NCI-H1436 (cell line): ENCODE measurements at places on chromosomes 16 and 17.

- DNase-seq = no peak
These were observed 46.1 kb downstream of the IRX3 start for GRCh38 chr16:54240271-54241129.

- DNase-seq = no peak
These were observed 160.5 kb upstream of the NOL11 start for GRCh38 chr17:67557052-67557845.

DNA sequence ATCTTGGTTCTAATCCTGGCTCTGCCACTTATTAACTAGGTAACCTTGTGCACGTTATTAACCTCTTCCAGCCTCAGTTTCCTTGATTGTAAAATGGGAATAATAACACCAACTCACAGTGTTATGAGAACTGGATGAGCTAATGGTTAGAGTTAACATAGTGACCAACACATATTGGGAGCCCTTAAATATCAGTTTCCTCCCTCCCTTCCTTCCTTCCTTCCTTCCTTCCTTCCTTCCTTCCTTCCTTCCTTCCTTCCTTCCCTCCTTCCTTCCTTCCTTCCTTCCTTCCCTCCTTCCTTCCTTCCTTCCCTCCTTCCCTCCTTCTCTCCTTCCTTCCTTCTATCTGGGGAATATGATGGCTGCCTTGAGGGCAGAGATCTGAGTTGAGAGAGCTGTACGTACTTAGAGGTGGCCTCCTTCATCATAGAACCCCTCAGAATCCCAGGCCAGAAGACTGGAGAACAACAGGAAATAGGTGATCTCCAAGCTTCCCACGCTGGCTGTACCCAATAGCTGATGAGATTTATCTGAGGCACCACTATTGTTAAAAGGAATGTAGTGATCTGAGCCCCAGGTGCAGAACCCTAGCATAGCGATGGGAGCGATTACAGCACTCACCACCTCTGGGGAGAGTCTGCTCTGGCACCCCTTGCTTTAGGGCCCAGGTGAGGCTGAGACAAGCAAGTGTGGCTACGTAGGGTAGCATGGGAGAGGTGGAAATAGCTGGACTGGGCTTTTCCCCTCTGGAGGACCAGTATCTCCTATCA is 26.2 kb downstream of the CCR7 start:
- DNase-seq = no peak

- DNase-seq = no peak
These were observed 64.3 kb downstream of the CENPV start for GRCh38 chr17:16288860-16289571.

DNA sequence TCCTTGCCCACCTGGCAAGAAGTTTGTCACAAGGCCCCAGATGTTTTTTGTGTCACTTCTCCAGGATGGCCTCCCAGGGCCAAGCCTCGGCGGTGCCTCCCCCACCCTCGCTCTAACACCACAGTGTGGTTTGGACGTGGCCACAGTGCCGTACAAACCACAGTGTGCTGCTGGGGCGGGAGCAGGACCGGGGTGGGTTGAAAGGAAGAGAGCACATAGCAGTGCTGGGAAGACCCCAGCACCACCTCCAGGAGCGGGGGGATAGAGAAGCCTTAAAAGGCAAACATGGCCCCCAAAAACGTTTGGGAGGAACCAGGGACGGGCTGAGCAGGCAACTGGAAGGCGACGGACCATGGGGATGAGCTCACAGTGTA is 5.0 kb upstream of the BCL6B start:
- no peak for DNase-seq

DNA sequence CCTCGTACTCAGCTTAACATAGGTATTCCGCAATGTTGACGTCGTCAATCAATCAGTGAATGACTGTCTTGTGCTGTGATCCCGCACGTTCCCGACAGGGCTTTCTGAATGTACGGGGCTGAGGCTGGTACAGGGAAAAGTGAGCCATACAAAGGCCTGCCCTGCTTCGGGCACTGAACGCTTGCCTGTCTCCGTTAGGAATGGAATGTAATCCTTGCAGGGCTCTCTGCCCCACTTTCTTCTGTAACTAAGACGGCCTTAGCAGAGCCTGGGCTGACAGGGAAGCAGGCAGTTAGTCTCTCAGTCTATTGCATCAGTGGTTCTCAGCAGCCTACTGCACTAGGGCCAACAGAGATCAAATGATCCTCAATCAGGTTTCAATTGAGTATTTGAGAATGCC is 16.2 kb upstream of the MYH3 start:
- no peak for DNase-seq
